Lower leg skin (tissue), 4 donors: ENCODE measurements at places on chromosomes 3 and 15. TPM values are rescaled to one million over a fixed set of nuclear protein-coding genes. Genes with fewer than 3 reads are reported as not detected.

FYTTD1 gene
- 44.6 TPM for total RNA-seq

IRAK2 gene
- 7.0 TPM for total RNA-seq

CHRNA3 gene
- total RNA-seq = 0.81 TPM

POPDC2 gene
- total RNA-seq = 1.9 TPM

LSMEM2 gene
- not detected for total RNA-seq

DNAH12 gene
- total RNA-seq = 0.03 TPM

SLC24A5 gene
- total RNA-seq = 6.1 TPM

COL6A6 gene
- total RNA-seq = 0.08 TPM
